ENCODE measurements at places on chromosomes 16 and 17.

DNA sequence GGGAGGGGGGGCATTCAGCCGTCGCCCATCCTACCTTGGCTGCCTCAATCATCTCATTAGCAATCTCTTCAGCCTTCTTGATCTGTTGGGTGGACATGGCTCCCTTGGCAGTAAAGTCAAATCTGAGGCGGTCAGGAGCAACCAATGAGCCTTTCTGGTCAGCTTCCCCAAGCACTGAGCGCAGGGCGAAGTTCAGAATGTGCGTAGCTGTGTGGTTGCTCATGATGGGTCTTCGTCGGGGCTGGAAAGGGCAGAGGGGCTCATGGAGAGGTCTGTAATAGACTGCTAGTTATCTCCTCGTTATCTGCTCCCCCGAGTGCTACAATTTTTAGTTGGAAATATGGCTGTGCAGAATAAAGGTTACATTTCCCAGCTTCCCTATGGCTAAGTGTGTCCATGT, 7.2 kb upstream of the EXOSC6 start:
- DNase-seq, result no peak

DNA sequence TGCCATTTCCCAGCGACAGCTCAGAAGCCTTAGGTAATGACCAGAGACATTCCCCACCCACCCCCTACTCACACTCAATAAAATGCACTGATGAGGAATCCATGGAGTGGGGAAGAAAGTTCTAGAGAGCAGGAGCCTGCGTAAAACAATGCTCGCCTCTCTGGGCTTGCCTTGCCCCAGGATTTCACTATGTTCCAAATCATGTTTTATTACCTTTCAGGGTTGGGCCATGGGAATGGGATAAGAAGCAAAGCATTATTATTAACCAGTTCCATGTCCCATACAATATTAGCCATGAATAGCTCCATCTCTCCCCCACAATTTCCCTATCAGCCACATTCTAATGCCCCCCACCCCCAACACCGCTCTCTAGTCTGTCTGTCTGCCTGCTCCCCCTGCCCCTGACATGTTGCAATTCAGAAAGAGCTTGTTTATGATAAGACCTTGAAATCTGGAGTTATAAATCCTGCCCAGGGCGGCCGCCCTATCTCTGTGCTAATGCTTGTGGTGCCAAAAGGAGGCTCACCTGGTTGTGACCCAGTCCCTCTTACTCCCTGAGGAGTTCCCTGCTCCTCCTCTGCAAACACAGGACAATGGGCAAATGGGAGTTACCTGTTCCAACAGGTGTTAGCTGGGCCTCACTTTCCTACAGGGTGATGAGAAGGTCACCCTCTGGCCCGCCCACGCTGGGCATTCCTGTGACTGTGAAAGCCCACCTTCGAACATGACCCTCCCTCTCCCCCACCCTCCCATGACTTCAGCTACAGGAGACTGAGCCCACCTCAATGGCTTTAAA, 28.0 kb upstream of the DDX52 start:
- DNase-seq, result no peak

DNA sequence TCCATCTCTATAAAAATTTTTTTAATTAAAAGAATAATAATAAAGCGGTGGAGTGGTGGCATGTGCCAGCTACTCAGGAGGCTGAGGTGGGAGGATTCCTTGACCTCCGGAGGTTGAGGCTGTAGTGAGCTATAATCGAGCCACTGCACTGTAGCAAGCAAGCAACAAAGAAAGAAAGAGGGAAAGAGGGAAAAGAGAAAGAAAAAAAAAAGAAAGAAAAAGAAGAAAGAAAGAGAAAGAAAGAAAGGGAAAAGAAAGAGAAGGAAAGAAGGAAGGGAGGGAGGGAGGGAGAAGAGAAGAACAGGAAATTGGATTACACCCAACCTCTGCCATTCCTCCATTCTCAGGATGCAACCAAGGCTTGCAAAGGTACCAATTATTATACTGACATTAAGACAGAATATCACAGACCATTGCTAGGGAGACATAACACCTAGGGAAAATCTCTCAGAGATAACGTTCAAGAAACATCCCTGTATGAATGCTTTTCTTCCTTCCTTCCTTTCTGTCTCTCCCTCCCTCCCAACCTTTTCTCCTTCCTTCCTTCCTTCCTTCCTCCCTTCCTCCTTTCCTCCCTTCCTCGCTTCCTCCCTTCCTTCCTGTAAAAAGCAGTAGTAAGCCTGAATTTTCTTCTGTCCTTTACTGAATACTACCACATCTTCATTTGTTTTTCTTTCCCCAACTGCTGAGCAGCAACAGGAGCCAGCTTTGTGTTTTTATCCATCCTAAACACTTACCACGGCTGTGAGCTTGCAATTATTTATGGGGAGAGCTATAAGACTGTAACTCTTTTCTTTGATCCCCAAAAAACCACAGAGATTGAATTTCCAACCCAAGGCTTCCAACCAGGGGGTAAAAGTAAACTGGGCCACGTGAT, 1.8 kb upstream of the LITAF start:
- no peak for DNase-seq

GRCh38 chr16:61993108-61993507, 43.1 kb downstream of the CDH8 start:
- DNase-seq, result no peak

DNA sequence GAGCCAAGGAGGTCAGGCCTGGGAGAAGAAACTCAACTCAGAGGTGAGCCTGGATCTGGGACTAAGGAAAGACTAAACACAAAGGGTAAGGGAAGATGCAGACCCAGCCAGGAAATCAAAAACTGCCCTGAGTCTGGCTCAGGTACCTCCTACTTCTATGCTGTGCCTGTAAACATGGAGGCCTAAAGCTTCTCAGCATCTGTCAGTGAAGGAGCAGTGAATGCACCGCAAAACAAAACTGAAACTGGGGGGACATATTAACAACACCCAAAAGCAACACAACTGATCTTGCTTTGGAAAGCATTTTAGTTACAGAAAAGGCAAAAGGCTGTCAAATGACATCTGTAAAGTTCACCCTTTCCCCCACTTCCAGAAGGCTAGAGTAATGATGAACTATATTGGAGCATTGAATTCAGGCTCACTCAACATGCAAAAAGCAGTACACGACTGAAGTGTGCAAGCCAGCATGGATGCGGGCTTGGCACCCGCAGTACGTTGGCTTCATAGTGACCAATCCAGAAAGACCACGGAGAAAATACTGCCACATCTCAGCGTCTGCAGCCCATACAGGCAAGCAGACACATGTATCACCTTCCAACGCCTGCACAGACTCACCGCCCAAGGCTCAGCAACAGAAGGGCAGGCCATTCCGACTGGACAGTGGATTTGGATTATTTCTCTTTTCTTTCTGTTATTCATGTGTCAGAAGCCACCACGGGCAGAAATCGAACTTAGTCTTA, 3.8 kb downstream of the TBC1D16 start:
- no peak for DNase-seq

DNA sequence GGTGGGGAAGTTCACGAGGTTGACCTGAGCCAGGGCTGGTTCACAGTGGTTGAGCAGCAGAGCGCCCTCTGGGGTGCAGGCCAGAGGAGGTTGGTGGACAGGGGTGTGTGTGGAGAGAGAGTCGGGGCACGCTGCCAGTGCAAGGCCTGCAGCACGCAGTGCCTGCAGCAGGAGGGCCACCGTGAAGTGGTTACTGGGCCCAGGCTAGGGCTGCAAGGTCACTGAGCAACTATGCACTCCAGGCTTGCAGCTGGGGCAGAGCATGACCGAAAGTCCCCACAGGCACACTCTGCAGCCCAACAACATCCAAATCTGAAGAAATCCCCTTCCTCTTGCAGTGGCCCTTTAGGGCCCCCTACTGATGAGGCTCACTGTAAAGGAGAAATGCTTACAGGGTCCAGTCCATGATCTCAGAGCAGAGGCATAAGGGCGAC, 89.1 kb upstream of the NOL11 start:
- peak; percentile 36 for DNase-seq

DNA sequence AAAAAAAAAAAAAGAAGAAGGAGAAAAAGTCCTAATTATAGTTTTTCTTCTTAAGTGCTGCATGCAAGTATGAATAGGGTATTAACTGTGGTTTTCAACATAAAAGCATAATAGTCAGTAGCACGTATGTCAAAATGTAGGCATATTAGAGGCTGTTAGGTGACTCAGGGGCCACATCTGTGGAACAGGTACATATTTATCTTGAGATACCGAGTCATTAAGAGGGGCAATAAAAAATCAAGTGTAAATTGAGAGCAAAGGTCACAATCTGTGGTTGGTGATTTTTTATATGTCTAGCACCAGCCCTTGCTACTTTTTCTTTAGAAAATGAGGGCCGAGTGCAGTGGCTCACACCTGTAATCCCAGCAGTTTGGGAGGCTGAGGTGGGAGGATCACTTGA, 1113.8 kb upstream of the RBFOX1 start:
- DNase-seq, result no peak

DNA sequence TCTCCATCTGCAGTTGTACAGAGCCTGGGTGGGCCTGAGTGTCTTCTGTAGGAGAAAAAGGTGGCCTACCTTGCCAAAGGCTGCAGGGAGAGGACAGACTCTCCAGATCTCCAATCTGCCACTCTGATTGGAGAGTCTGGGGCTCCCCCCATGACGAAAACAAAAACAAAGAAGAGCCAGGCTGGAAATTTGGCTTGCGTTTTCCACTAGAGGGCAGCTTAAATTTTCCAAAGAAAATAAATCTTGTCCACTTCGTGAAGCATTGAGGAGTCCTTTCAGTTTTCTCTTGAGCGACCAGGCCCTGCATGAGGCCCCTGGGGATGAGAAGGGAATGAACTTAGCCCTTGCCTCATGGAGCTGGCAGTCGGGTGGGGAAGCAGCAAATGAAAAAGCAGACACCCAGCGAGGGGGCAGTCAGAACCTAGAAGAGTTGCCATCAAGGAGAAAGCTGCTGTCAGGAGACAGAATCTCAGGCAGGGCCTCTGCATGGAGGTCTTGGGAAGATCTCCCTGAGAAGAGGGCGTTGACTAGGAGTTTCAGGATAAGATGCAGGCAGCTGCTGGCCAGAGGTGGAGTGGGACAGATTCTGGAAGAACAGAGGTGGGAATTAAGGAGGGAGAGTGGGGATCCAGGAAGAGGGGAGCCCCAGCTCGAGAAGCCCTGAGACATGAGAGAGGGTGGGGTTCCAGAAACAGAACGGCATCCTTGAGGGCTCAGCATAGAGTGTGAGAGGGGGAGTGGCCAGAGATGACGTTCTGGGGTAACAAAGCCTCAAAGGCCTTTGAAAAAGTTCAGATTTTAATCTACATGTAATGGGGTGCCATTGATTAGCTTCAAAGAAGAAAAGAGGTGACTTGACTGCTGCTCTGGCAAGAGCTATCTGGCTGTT, 8.4 kb upstream of the SHCBP1 start:
- peak; percentile 42 for DNase-seq

- DNase-seq, result peak; percentile 85
Observed at GRCh38 chr16:78892951-78893733, 707.4 kb downstream of the MAF start.

DNA sequence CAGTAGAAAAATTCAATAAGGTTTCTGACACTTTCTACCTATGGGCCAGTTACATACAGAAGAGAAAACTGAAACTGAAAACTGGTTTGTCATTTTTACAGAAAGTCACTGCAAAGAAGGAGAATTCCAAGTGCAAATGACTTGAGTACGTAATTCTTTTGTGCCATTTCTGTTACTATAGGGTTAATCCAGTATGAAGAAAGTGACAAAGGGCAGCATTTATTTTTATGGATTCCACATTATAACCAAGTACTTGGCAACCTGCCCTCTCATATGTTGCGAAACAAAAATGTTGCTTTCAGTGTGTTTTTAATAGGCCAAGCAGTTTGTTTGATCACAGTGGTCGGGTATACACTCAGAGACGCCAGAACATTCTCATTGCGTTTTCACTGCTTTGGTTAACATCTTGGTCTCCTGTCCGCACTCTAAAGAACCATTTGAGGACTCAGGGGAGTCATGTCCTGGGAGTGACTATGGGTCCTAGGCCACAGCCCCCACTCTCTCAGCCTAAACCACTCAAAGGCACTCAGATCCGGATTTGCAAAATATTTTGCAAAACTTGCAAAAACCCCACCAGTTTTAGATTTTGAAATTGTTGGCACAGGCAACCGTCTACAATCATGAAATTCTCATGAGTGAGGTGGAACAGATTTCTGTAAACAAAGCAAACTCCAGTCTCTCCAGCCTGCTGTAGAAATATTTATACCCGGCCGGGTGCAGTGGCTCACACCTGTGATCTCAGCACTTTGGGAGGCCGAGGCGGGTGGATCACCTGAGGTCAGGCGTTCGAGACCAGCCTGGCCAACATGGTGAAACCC, 15.4 kb upstream of the HELZ start:
- DNase-seq, result peak; percentile 83

DNA sequence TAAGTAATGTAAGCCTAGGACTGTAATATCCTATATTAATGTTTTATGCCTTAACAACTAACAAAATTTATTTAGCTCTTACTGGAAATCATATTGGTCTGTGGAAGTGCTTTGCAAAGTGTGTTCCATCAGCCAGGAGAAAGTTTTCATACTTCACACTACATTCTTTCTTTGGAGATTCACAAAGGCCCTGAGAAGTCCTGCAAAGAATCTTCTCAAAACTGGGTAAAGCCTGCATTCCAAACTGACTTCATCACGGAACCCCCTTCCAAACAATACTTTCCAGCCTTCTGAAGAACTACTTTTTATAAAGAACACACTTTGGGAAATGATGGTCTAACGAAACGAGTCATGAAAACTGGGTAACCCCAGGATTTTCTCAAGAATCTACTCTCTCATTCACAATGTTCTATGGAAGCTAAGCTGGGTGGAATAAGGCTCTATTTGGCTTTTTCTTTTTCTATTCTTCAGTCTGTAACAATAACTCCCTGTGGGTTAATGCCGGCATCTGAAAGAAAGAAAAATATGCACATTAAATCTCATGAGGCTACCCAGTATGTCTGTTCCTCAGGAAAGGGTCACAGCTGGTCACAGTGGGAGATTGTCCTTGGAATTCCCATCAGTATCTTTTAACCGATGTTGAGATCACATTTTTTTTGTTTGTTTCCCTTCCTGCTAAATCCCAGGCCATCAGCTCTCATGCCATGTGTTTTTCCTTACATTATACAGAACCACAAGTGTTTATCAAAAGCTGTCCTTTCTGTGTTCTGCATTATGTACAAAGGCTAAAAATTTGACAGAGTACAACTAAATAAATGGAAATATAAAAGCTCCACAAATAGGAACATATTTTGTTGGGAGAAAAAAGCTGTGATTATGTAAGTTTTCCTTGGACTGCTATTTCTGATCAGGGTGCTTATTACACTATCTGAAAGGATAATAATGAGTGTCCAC, 12.8 kb upstream of the AKAP1 start:
- DNase-seq, result no peak

- peak; percentile 58 for DNase-seq
Observed at GRCh38 chr17:49227436-49228261, 2.9 kb downstream of the PHOSPHO1 start.

- DNase-seq, result no peak
Observed at GRCh38 chr17:40022497-40022896, 7.3 kb downstream of the CSF3 start.

GRCh38 chr16:12330541-12330940, 354.0 kb downstream of the SNX29 start:
- no peak for DNase-seq

- DNase-seq, result no peak
Observed at GRCh38 chr16:9170470-9170869, 79.0 kb downstream of the HAPSTR1 start.

GRCh38 chr16:56281249-56281805, 90.0 kb downstream of the GNAO1 start:
- DNase-seq, result no peak

GRCh38 chr16:10880594-10881452, 3.8 kb downstream of the CIITA start:
- peak; percentile 41 for DNase-seq

Measured in MV-4-11 (cell line).